Mesothelial cell of epicardium (in vitro differentiated cells): ENCODE measurements at places on chromosomes 13 and 19. TPM values are rescaled to one million over a fixed set of nuclear protein-coding genes. Genes with fewer than 3 reads are reported as not detected.

COG3 gene
- 30.4 to 38.3 TPM (median 34.0 TPM) in 3 replicates for total RNA-seq

- DNase-seq: no peak
Observed at GRCh38 chr19:58395220-58395978, at the start of gene RNF225. Gene RNF225 (plus strand): TSS chr19:58395656. CDS start chr19:58396090, 434 bp downstream.

DNA sequence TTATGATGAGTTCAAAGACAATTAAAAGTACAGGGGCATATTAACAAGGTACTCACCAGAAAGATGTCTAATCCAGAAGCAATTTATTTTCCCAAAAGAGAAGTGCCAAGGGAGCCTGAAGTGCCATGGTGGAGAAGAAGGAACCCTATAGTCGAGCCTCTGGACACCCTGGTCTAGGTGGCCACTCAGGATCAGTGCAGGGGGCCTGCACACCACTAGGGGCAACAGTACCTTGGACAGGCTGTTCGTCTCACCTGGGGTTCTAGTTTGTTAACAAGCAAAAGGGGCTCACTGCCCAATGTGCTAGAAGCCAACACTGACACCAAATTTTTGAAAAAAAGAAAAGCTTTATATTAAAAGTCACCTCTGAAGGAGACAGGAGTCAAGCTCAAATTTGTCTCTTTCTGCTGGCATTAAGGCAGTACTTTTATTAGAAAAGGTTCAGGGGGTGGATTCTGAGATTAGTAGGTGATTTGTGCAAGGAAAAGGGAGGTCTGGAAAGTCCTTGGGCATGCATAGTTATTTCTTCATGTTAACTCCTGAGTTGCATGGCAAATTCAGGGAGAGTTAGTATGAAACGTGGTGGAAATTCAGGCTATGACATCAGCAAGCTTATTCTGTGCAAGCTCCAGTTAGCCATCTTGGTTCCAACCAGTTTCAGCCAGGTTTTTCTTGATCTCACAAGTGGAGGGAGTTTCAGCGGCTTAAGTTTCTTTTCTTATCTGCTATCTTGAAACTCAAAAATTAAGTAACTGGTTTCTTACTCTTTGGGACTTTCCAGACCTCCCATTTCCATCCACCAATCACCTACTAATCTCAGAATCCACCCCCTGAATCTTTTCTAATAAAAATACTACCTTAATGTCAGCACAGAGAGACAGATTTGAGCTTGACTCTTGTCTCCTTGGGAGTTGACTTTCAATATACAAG, 884 bp upstream of the CBY2 start:
- DNase-seq: no peak

LRP3 gene
- total RNA-seq: 28.3 to 34.1 TPM (median 29.5 TPM) in 3 replicates

ZNF773 gene
- 9.3 to 9.7 TPM (median 9.4 TPM) in 3 replicates for total RNA-seq

- no peak for DNase-seq
Observed at GRCh38 chr13:78659450-78659730, 435 bp upstream of the OBI1 start.

GRCh38 chr19:51173681-51174080, 31.6 kb downstream of the SIGLEC7 start:
- DNase-seq: no peak

GRCh38 chr19:42370626-42371175, 19.4 kb downstream of the CNFN start:
- no peak for DNase-seq

- DNase-seq: no peak
Observed at GRCh38 chr13:25375727-25376358, 4.1 kb downstream of the ATP8A2 start.

DNA sequence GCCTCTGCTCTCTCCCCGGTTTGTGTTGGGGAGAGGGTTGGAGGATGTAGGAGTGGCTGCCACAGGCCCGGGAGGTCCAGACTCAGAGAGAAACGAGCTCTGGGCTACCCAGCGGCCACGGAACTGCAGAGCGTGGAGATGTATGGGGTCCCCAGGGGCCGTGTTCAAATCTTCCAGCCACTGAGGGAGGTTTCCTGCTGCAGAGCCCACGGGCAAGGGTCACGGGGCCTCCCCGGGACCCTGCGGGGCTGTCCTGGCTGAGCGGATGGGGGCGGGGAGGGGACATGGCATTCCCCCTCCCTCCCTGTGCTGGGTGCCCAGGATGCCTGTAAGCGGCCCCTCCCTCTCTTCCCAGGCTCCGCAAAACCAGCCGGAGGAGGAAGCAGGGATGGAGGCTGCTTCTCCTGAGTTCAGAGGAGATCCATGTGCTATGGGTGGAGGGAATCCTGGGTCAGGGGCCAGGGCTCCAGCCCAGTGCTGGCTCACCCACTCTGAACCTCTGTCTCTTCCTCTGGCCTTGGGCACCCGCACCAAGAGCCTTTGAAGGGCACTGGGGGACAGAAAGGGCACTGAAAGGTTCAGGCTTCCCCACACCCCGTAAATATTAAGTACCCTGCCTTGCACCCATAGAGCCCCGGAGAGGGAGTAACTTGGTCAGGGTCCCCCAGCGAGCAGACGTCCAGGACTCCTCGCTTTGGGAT, 22.6 kb downstream of the SMIM24 start:
- no peak for DNase-seq

TMPRSS9 gene
- 0.84 to 1.4 TPM (median 1.2 TPM) in 3 replicates for total RNA-seq

JSRP1 gene
- 0.80 TPM in 1 of 3 replicates, not detected in the others for total RNA-seq

GRCh38 chr13:105196052-105196451, 1339.4 kb downstream of the EFNB2 start:
- DNase-seq: no peak

DNA sequence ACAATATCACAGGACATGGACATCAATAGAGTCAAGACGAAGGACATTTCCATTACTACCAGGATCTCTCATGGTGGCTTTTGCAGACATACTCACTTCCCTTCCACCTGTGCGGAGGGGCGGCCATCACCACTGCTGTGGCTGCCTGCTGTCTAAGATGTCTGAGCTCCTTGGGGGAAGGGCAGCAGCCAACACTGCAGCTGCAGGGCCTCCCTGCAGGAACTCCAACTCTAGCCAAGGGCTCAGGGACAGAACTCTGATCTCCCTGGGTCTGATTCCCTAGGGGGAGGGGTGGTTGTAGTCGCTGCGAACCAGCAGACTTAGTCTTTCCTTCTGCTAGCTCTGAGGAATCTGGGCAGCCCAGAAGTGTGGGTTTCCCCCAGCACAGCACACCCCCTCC, 78.9 kb upstream of the ANKRD10 start:
- DNase-seq: no peak

GRCh38 chr13:49373716-49374115, 70.1 kb downstream of the CAB39L start:
- DNase-seq: no peak

ZNF99 gene
- total RNA-seq: not detected in 3 replicates

NECTIN2 gene
- 291 to 300 TPM (median 299 TPM) in 3 replicates for total RNA-seq

CRLF1 gene
- 0.89 to 2.0 TPM (median 1.0 TPM) in 3 replicates for total RNA-seq

SLC25A41 gene
- 1.2 to 1.8 TPM (median 1.6 TPM) in 3 replicates for total RNA-seq

KLF1 gene
- 0.13 TPM in 1 of 3 replicates, not detected in the others for total RNA-seq

PALM gene
- total RNA-seq: 80.5 to 87.1 TPM (median 86.9 TPM) in 3 replicates

DNA sequence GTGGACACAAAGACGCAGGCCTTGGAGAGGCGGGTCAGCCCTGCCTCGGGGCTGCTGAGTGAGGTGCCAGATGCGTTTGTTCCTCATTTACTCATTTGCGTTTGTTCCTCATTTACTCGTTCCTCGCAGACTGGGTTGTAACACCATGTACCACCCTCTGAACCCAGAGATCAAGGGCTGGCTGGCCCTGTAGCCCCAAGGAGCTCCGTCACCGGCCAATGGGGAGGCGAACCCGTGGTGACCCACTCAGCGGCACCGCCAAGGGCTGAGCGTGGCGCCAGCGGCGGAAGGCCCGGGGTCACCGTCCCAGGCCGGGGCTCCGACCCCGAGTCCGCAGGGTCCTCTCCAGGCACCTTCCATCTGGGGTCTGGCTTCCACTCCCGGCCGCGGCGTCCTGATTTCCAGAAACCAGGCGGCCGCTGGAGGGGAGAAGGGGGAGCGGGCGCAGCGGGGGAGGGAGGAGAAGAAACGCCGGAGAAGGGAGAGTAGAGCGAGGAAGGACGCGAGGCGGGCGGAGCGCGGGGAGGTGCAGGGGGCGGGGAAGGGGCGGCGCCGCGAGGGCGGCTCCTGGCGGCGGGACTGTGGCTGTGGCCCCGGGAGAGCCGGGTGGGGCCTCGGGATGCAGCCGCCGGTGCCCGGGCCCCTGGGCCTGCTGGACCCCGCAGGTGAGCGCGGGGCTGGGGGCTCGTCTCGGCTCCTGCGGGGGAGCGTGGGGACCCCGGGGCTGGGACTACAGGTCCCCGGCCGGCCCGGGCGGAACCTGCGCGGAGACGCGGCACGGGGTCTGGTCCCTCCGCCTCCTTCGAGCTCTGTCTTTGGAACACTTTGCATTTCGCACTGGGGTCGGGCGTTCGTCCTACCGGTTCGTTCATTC, at the start of gene TMEM255B:
TSS of gene TMEM255B (plus strand) at position 576 of the 874 bp plus-strand sequence. CDS start at position 620, 44 bp downstream.
- peak; percentile 83 for DNase-seq

ACP7 gene
- total RNA-seq: not detected in 3 replicates

DNA sequence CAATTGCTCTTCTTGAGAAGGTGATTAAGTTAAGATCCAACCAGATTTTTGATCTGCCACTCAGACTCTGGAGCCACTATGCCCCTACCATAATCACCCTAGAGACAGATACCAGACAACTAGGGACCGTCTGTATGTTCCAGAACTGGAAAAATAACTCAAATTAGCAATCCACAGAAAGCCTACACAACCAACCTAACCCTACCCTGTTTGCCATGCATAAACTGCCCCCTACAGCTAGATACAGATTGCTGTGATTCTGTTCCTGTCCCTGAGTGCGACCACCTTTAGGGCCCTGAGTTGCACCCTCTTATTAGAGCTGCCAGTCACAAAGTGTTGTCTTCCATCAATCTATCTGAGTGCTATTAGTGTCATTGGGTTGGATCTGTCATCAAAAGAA, 929.8 kb upstream of the SLITRK1 start:
- no peak for DNase-seq

SIGLEC5 gene
- total RNA-seq: not detected in 3 replicates
